Suprapubic skin (tissue), 4 donors: ENCODE measurements at places on chromosomes 1 and 21.

DNA sequence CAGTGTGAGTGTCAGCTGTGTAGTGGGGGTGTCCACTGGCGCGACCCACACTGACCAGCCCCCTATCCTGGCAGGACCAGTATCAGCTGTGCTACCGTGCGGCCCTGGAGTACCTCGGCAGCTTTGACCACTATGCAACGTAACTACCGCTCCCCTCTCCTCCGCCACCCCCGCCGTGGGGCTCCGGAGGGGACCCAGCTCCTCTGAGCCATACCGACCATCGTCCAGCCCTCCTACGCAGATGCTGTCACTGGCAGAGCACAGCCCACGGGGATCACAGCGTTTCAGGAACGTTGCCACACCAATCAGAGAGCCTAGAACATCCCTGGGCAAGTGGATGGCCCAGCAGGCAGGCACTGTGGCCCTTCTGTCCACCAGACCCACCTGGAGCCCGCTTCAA, 28.1 kb upstream of the KDM4A start:
- DNase-seq = no peak

DNA sequence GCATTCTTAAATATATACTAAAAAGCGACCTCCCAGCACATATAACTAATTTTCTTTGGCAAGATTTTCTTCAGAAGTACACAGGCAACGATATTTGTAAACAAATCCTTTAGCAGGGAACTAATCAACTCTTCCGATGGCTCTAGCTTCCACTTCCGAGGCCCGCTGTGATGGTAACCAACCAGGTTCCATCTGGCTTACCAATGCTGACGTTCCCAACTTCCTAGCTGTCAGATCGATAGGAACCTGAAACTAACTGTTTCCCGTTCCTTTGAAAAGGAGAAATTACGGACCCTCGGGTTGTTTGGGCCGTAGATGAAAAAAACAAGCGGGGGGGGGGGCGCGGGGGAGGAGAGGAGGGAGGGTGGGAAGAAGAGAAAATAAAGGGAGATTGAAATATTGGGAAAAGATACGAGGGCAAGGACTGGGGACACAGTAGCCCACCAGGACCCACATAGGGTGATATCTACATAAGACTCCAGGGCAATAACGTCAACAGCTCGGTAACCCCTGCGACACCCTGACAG, 513 bp downstream of the GTF2B start:
- no peak for DNase-seq

DNA sequence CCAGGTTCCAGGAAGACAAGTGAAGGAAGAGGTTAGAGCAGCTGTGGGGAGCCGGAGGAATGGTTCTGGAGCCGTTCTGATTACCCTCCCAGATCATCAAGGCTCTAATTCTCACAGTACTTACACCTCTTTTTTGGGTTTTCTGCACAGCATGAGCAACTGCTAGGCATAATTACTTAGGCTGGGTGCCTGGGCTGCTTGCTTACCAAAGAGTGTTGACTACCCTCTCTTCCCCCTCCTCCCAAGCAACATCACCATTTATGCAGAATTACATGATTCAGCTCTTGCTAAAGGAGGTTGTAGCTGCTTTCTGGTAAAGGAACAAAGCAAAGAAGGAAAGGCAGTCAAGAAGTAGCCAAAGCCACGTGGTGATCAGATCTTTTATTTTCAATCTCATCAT, 397.2 kb downstream of the KCNH1 start:
- DNase-seq = no peak

DNA sequence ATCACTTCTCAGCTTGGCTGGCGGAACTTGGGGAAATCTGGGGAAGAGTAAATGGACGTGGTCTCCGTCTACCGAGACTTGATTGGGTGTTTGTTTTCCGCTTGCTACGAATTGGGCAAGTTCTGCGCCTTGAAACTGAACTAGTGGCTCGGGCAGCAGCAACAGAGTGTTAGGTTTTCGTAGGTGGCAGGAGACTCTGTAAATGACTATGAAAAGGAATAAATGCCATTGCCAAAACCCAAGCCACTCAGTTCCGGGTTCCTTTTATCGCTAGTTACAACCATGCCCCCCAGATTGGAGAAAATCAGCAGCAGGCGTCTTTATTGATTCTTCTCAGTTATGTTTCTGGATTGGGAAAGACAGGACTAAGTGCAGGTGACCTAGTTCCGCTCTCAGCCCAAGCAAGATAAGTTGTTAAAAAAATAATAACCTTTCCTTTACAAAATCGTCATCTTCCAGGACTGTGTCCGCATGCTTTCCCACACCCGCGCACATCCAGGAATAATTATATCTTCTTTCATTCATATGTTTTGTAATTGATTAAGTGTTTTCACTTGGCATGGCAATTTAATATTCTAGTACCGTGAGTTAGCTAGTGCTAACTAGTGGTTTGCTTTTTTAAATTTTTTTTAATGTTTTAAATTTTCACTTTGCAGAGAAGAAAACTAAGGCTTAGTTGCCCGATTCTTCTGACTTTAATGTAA, 3.4 kb downstream of the LHX9 start:
- DNase-seq = no peak

DNA sequence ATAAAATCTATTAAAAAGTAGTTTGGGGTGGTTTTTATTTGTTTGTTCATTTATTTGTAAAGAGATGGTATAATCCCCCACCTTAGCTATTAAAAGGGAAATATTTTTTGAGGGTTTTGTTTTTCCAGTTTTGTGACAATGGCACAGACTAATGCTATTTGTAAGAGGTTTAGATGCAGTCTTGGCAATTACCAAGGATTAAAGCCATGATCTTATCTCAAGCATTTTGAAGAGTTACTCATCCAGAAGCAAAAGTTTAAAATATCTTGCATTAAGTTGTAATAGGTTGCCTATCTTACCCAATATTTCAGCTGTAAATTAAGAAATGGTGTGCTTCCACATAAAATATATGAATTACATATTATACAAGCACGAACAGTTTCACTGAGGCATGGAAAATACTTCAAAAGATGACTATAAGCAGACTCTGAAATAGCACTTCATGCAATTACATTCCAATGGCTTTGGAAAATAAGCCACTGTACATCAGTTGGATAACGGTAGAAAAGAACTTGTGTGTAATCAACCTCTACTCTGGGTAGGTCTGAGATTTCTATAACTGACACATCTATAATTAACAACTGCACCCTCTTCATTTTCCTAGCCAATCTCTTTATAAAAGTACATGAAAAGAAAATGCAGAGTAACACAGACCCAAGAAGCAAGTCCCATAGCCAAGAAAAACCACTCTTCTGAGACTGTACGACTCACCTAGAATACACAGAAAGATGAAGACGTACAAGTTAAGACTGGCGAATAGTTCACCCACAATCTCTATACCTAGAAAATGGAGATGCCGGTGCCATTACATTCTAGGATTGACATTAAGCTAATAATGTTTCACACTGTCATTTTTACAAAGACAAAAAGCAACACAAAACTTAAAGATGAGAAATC, 95.2 kb downstream of the PTPN14 start:
- no peak for DNase-seq

DNA sequence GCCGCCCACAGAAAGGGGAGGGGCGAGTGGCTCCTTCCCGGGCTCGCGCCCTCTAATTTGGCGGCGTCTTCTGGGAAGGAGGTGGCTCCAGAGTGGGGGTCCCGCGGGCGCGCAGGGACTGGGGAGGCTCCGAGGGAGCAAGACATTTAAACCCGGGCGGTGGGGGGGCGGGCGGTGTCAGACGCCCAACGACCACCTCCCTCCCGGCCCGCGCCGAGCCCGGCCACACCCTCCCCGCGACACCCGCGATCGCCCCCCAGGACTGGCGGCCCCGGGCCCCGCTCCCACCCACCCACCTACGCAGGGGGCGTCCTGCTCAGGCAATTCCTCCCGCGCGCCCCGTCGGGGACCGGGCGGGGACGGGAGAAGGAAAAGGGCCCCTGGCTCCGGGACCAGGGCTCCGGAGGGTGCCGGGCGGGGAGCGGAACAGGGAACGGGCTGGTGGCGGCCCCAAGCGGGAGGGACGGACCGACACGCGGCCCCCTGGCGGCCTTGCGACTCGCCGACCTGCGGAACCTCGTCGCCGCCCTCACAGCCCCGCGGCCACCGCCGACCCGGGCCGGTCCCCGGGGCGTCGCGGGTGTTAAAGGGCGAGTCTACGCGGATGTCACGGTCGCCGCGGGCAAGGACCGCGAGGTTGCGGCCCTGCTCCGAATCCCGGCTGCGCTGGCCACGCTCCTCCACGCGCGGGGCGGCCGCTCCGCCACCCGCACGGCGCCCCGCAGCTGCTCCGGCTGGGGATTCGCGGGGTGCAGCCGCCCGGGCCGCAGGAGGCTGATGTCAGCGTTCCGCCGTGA, 94.0 kb upstream of the FMN2 start:
- DNase-seq = no peak

GRCh38 chr1:17125756-17126237, 6.5 kb upstream of the PADI2 start:
- peak; percentile 89 for DNase-seq

- no peak for DNase-seq
These were observed 14.7 kb downstream of the KIAA1614 start for GRCh38 chr1:180927348-180927747.
